NCI-H1694 (cell line): ENCODE measurements at places on chromosomes 2 and 18.
A peak's percentile ranks its signal among the peaks of the same experiment; 100 is the strongest.

DNA sequence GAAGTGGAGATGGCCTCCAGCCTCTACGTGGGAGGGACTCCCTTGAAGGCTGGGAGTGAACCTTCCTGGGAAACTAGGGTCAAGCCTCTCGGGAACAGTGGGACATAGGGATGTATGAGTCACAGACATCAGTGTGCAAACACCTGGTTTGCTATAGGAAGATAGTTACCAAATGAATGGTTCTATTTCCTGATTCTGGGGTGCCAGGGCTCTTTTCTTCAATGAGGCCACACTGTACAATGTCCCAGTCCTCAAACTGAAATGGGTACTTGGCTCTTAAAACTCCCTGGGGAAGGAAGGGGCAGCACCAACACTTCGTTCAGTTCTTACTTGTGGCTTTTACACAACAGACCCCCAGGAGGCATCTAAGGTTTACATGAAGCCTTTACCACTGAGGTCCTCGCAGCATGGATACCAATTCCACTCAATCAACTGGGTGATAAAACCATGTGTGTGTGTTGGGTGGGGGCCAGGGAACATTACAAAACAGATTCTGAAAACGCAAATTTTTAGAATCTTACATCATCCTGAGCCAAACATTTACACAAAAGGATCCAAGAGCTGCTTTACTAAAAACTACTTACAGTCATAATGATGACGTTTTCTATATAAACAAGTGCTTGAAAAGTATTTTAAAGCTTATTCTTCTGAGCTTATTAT is 10.4 kb downstream of the ERFE start:
- no peak for DNase-seq

DNA sequence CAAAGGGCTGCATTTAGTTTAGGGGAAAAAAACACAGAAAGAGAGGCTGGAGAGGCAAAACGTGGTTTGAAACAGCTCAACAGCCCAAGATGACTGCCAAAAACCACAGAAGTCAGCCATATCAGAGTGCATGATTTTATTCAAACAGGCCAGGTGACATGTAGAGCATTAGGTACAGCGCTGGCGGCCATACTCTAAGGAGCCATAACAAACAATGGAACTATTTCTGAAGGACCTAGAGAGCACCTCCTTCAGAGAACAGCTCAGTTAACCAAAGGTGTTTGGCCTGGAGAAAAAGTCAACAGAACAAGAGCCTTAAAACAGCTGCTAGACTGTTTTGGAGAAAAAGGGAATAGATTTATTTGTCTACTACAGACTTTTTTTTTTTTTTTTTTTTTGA is 2.6 kb downstream of the THADA start:
- no peak for DNase-seq

DNA sequence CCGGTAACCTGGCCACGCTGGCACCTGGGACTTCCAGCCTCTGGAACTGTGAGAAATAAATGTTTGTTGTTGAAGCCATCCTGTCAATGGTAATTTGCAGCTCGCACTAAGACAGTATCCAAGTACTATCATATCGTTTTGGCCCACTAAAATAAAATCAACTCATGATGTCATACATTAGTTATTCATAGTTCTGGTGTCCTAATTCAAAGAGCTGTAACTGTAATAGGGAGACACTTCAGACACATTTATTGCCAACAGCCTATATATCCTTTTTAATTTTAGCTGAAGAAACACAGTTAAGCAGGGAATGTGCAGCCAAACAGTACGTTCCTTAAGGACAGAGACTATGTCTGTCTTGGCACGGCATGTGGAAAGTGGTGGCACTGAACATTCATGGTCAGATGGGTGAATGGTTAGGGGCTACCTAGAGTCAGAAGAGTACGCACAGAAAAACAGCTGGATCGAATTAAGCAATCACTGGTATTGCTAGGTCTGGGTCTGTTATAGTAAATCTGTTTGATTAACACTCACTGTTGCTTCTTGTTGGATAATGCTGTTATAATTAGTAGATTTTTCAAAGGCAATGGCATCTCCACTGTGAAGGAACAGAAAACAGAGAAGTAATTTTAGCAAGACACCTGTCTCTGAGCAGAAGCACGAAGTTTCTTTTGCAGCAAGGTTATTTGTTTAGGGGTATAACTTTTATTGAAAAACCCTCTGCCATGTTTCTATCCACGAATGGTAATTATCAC is 41.3 kb upstream of the CREG2 start:
- no peak for DNase-seq

DNA sequence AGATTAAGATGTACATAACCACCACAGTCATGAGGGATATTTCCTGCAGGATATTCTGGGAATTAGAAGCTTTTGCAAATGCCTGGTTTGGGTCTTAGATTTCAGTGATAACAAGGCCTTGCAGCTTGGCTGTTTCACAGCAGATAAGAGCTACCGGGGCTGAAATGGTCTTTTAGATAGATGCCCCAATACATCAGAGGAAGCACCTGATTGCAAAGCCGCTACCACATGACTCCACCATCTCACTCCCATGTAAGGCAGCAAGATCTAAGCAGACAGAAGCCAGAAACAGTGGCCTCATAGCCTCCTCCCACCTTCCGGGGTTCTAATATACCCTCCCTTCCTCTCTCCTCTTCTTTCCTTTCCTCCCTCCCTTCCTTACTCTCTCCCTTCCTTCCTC is 31.1 kb upstream of the EPG5 start:
- DNase-seq = no peak

DNA sequence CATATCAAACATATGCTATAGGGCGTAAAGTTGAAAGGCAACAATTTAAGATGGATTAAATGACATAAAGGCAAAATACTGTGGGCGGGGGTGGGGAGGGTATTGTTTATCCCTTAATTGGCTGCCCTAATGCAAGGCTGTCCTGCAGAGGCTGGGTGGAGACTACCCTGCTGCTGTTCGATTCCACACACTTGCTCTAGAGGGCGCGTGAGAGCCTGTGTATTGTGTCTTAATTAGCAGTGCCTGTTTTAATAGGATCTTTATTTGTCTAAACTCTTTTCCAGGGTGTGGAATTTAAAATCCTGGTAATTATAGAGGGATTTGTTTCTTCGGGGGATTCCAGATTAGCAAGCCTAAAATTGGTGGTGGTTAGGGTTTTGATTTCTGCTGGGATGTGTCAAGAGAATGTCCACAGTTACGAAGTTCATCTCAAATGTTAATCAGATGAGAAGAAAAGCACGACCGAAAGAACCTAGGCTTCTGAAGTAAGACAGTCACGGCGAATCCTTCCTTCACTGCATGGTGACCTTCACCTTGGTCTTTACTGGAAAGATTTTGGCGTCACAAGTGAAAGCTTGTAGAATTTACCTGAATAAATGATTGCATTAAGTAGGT is 103.5 kb upstream of the MAP3K20 start:
- peak; percentile 38 for DNase-seq

- DNase-seq = no peak
Measured at GRCh38 chr2:170887896-170888295, 41.2 kb upstream of the GORASP2 start.

DNA sequence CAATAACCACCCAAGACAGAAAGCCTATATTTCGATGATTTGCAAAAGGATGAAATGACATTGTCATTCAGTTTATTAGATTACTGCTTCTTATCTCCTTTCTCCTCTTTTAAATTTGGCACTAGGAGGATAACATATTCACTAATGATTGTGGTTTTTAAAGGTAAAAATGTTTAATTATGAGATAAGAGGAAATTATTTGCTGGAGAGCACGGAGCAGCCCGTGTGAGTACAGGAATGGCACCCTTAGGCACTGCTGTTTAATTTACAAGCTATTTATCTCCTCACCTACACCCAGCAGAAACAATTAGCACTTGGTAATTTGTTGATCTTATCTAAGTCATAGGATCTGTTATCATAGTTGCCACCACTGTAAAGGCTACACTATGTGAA is 87.4 kb upstream of the SP3 start:
- no peak for DNase-seq

- peak; percentile 6 for DNase-seq
Measured at GRCh38 chr18:33579349-33580215, 1.6 kb downstream of the ASXL3 start.

DNA sequence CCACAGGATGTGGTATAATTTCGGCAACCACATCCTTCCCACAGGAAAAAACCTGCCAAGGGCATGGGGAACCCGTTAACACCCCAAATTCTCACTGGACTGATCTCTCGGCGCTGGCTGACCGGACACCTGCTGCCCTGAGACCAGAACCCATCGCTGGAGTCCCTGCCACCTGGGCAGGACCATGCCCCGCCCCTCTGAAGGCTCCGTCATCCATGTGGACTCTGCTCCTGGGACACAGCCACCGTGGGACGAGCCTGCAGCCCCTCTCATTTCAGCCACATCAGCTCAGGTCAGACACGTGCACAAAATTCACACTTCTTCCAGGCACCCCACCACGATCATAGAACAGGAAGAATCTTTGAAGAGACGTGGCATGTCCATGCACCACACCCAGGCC is 108.2 kb downstream of the ZNF516 start:
- no peak for DNase-seq

GRCh38 chr2:102399499-102400141 is 23.3 kb upstream of the IL18RAP start:
- no peak for DNase-seq

DNA sequence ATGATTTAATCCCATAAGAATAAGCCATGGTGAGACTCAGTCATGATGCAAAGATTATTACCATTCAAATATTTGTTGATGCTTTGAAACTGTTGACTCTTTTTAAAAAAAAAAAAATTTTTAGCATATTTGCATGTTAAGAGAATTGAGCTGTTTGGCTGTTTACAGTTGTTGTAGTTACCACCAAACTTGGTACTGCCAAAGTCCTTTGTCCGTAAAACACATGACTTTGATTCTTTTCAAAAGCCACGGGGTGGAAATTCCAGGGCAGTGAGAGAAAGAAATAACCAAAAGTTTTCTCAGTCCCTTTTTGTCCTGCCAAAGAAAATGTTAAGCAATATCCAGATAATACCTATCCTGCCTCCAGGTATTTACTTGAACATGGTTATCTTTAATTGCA is 474.8 kb downstream of the METTL4 start:
- DNase-seq = no peak

- no peak for DNase-seq
Measured at GRCh38 chr2:221817052-221817451, 244.9 kb upstream of the EPHA4 start.

- DNase-seq = no peak
Measured at GRCh38 chr2:23449413-23449812, 64.4 kb downstream of the KLHL29 start.

- no peak for DNase-seq
Measured at GRCh38 chr2:43174368-43174916, 52.0 kb downstream of the ZFP36L2 start.

GRCh38 chr2:201070948-201071478 is 458 bp downstream of the HYCC2 start:
- no peak for DNase-seq

- DNase-seq = no peak
Measured at GRCh38 chr2:85259101-85259590, 68.6 kb downstream of the TGOLN2 start.

DNA sequence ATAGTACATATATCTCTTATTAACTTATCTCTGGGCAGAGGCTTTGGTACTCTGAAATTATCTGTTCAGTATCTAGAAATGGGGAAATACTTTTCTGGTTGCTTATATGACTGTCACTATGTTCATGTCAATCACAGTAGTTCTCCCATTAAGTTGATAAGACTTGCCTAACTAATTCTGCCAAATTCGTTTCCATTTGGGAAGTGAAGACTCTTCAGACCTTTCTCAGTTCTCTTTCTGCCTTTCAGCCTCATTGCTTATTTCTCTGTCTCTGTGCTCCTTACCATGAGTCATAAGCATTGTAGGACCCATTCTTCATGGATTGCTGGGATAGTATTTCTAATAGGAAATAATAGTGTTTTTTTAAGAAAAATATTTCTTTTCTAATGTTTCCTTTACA is 113.5 kb downstream of the PHLPP1 start:
- no peak for DNase-seq

GRCh38 chr2:213189001-213189899 is 37.8 kb upstream of the IKZF2 start:
- no peak for DNase-seq

- DNase-seq = no peak
Measured at GRCh38 chr2:232772531-232772930, 3.8 kb downstream of the KCNJ13 start.

GRCh38 chr2:85281553-85281952 is 46.2 kb downstream of the TGOLN2 start:
- no peak for DNase-seq
